Activated naive CD4-positive, alpha-beta T cell treated with anti-CD3 and anti-CD28 coated beads, Interleukin-2, amount 50 U/mL, for 72 hours (primary cell): ENCODE measurements at places on chromosomes 11 and 22. TPM values are rescaled to one million over a fixed set of nuclear protein-coding genes. Genes with fewer than 3 reads are reported as not detected.

Gene OR51E2
- not detected for total RNA-seq

Gene SLC22A12
- total RNA-seq: not detected

Gene HBE1
- total RNA-seq: not detected

Gene CRYAB
- not detected for total RNA-seq

Gene HEPACAM
- not detected for total RNA-seq

Gene CEP126
- total RNA-seq: 1.5 TPM
